Cardiac muscle cell (in vitro differentiated cells and primary cell): ENCODE measurements at places on chromosomes 12 and 14.

GRCh38 chr14:68451696-68452373 is 341.0 kb downstream of the ZFP36L1 start:
- DNase-seq: peak; percentile 49
- H3K4me3 ChIP-seq: no peak overlapping the region
- no peaks in the 10 kb centered on the region for H3K36me3 ChIP-seq
- H3K27me3 ChIP-seq: no peaks in the 10 kb centered on the region
- H3K4me1 ChIP-seq: no peaks in the 10 kb centered on the region

GRCh38 chr14:91858536-91859275 is 8.6 kb downstream of the TC2N start:
- no peak overlapping the region for H3K4me3 ChIP-seq
- no peaks in the 10 kb centered on the region for H3K4me1 ChIP-seq
- no peaks in the 10 kb centered on the region for H3K27me3 ChIP-seq
- H3K36me3 ChIP-seq: no peaks in the 10 kb centered on the region
- DNase-seq: no peak

GRCh38 chr12:50573271-50573670 is 68.5 kb downstream of the DIP2B start:
- no peaks in the 10 kb centered on the region for H3K36me3 ChIP-seq
- DNase-seq: no peak
- no peaks in the 10 kb centered on the region for H3K27me3 ChIP-seq
- H3K27ac ChIP-seq: peak overlapping the region; percentile 55
- no peak overlapping the region for H3K4me3 ChIP-seq

DNA sequence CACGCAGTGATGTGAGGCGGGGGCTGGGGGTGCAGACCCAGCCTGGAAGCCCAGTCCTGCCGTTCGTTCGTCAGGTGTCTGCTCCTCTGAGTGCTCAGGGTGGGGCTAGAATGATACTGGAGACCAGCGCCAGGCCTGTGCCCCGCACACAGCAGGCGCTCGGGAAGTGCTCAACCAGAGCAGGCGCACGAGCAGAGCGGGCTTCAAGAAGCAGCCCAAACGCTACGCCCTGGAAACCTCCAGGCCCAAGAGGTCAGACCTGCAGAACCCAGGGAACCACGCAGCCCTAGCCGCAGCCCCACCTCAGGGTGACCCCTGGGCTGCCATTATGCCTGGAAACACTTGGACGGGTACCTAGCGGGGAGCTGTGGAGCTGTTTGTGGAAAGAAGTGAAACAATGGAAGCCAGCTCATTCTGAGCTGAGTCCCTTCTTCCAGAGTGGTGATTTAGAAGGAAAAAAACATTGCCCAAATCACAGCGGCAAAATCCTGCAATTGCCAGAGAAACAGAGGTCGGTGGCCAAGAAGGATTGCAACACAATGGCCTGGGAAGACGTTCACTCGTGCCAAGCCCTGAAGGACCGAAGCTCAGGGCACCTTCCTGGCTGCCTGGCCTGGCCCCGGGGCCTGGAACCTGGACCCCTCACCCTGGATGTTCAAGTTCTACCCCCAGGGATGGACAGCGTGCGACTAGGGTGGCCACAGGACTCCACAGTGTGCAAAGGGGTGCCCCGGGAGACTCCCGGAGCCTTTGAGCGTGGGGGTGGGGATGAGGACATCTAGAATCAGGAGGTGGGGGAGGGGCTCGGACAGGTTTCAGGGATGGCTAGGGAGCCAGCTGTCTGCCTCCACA is 40.4 kb upstream of the DIO3 start:
- no peaks in the 10 kb centered on the region for H3K4me1 ChIP-seq
- H3K4me3 ChIP-seq: no peak overlapping the region
- H3K36me3 ChIP-seq: no peaks in the 10 kb centered on the region
- no peak for DNase-seq
- no peak overlapping the region for H3K27ac ChIP-seq

DNA sequence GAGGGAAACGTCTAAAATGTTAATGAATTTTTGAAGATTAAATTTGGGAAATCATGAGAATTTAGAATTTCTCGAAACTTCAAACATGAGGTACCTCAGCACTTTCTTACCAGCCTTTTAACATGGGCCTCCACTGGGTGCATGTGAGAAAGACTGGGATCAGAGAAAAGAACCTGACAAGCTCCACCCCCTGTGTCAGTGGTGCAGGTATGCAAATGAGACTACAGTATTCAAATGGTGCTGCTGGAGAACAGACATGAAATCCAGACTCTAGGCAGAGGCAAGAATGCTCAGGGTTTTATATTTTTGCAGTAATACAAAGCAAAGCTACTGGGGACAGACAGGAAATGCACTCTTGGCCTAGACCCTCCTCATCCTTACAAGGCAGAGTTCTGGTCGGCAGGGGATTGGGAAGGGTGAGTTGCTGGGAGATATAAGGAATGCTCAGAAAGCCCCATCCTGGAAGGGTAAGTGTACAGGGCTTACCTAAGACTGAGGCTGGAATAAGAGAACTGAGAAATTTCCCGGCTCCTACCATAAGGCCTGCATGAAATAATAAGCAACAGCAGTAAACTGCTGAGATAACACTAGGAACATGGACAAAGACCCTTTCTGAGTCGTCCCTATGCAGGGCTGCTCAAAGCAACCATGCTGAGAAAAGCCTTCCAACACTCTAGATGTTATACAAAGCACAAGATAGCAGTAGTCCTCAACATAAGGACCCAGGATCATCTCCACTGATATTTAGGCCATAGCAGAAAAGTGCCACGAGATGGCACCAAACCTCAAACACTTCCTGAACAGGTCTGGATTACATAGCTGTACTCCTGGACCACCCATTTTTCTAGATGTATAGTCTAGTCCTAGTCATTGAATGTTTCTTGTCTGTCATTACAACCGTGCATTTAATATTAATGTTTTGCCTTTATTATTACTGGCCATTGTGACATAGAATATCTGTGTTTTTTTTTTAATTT is 260.8 kb downstream of the RASSF9 start:
- no peaks in the 10 kb centered on the region for H3K27me3 ChIP-seq
- DNase-seq: peak; percentile 64
- no peaks in the 10 kb centered on the region for H3K4me1 ChIP-seq

GRCh38 chr12:12718381-12718759 is 1.2 kb downstream of the CDKN1B start:
- peak overlapping the region; percentile 98 for H3K4me3 ChIP-seq
- peaks cover 36% of the 10 kb centered on the region for H3K36me3 ChIP-seq
- peak overlapping the region; percentile 84 for H3K27ac ChIP-seq

DNA sequence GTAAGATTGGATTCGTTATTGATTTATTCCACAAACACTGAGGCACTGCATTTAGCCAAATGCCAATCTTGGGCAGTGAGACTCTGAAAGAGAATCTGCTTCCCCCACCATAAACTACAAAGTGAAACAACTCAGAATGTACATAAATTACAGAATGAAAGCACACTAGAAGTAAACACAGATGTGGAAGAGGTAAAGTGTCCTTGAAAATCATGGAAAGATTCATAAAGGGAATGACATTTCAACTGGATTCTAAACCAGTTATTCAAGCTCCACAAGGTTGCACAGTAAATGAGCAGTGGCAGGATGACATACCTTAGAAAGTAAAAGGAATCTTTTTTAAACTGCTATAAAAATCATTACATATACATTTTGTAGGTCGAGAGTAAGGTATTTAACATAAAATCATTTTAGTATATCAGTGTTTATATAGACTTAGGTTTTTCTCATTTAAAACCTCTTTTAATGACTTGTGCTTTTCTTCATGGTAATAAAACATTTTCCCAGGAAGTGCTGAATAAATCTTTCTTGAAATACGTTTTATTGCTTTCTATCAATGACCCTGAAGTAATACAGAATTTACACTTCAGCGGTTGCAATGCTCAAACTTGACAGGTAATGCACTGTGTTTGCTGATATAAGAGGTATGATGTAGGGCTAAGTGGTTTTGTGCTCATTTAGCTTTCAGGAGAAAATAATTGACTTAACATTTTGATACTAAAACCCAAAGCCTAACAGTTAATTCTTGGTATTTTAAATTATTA is 270.6 kb downstream of the NAV3 start:
- H3K4me1 ChIP-seq: no peaks in the 10 kb centered on the region
- H3K27me3 ChIP-seq: no peaks in the 10 kb centered on the region
- H3K36me3 ChIP-seq: no peaks in the 10 kb centered on the region
- H3K27ac ChIP-seq: no peak overlapping the region

- H3K4me1 ChIP-seq: no peaks in the 10 kb centered on the region
- no peak overlapping the region for H3K27ac ChIP-seq
These were observed 22.6 kb upstream of the VSX2 start for GRCh38 chr14:74216671-74217070.

DNA sequence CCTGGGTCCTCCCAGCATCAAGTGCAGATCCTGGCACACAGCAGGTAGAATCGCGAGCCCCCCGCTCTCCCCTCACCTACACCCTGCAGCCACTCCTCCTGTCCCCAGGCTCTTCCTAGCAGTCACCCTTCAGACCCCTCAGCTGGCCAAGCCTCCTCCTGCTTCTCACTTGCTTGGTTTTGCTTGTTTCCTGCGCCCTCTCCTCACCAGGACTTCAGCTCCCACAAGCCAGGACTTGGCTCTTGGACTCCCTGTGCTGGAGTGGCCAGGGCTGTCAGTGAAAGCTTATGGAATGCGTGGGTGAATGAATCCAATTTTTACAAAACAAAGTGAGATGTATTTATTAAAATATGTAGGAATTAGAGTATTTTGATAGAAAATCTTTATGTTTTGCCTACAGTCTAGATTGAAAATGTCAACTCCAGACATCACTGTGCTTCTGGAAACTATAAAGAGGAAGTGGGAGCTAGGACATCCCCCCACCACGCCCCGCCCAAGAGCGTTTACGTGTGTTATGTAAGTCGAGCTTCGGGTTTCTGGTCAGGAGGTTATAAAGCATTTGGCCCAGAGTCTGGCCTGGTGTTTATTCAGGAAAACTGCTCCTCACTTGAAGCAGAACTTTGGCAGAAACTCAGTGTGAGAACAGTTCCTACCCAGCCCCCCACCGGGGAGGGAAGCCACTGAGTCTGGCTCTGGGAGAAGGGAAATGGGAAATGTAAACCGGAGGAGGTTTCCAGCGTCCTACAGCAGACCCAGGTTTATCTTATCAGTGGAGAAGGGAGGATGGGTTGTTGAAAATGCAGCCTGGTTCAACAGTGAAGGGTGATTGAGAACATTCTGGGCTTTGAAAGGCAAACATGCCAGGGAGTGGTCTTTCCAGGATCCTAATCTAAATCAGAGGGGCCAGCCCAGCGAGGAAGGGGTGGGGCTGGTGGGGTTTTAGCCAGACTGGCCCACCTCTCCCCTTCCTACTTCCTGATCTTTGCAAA is 8.8 kb downstream of the ALDH2 start:
- no peaks in the 10 kb centered on the region for H3K27me3 ChIP-seq
- no peak overlapping the region for H3K4me3 ChIP-seq
- peak overlapping the region; percentile 91 for H3K27ac ChIP-seq
- DNase-seq: peak; percentile 98
- no peaks in the 10 kb centered on the region for H3K36me3 ChIP-seq
- peaks cover 29% of the 10 kb centered on the region for H3K4me1 ChIP-seq

- no peaks in the 10 kb centered on the region for H3K4me1 ChIP-seq
- DNase-seq: peak; percentile 56
- H3K4me3 ChIP-seq: no peak overlapping the region
- H3K36me3 ChIP-seq: no peaks in the 10 kb centered on the region
These were observed 98.2 kb downstream of the SNAPC1 start for GRCh38 chr14:61860294-61860918.

GRCh38 chr14:93901813-93902212 is 25.3 kb upstream of the FAM181A start:
- H3K27ac ChIP-seq: no peak overlapping the region
- H3K36me3 ChIP-seq: no peaks in the 10 kb centered on the region
- DNase-seq: no peak
- H3K27me3 ChIP-seq: no peaks in the 10 kb centered on the region

DNA sequence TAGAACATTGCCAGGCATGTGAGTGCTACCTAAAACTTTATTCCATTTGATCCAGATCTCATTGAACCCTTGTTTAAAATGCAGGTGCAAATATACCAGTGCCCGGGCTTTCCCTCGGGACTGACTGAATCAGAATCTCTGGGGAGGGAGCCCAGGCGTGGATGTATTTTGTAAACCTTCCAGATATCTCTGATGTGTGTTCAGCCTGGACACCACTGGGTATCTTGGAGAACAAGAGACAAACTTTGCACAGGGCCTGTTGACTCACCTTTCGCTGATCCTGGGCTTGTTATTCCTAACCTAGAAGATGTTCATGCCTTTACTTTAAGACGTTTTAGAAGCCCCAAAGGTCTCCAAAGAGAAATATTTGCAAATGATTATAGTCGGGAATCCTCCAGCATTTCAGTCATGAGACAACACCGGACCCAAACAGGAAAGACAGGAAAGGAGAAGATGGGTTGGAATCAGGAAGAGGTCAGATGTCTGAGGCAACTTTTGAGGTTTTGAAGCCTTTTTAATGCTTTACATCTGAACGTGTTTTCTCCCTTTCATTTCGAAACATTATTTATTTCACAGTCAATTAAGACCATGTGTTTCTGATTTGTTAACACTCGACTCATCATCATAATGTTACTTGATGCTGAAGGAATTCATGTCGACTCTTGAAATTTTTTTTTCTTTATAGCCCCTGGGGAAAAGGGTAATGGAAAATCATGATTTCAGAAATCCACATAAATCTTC is 118.6 kb downstream of the PLXNC1 start:
- no peaks in the 10 kb centered on the region for H3K4me1 ChIP-seq
- no peak for DNase-seq
- no peaks in the 10 kb centered on the region for H3K36me3 ChIP-seq

DNA sequence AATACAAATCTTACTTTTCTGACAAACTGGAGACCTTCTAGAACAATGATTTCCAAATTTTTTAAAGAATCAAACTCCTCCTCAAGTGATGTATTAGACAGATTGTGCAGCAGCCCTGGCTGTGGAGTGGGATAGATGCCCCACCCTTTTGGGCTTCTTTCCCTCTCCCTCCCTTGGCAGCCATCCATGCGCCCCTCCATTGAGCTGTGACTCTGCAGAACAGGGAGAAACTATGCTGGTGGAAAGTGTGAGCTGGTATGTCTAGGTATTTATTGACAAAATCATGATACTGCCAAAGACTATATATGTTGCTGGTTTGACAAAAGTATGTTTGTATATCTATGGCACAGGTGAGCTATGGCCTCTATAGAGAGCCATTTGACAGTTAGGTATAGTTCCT is 138.5 kb downstream of the KTN1 start:
- H3K27me3 ChIP-seq: no peaks in the 10 kb centered on the region
- no peaks in the 10 kb centered on the region for H3K36me3 ChIP-seq
- no peak for DNase-seq
- H3K27ac ChIP-seq: no peak overlapping the region
- no peak overlapping the region for H3K4me3 ChIP-seq

DNA sequence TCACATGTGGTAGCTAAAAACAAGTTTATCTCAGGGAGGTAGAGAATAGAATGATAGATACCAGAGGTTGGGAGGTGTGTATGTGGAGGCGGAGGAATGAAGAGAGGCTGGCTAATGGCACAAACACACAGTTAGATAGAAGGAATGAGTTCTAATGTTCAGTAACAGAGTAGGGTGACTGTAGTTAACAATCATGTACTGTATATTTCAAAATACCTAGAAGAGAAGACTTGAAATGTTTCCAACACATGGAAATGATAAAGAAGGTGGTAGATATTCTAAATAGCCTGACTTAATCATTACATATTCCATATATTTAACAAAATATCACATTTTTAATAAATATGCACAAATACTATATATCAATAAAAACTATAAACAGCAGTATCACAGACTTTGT is 8.9 kb upstream of the IFNG-AS1 start:
- no peak overlapping the region for H3K27ac ChIP-seq
- no peak overlapping the region for H3K4me3 ChIP-seq
- no peak for DNase-seq
